NCI-H1092 (cell line): ENCODE measurements at places on chromosomes 16 and 17.

GRCh38 chr16:5461574-5461973 lies 364.0 kb upstream of the EEF2KMT start:
- DNase-seq: no peak

DNA sequence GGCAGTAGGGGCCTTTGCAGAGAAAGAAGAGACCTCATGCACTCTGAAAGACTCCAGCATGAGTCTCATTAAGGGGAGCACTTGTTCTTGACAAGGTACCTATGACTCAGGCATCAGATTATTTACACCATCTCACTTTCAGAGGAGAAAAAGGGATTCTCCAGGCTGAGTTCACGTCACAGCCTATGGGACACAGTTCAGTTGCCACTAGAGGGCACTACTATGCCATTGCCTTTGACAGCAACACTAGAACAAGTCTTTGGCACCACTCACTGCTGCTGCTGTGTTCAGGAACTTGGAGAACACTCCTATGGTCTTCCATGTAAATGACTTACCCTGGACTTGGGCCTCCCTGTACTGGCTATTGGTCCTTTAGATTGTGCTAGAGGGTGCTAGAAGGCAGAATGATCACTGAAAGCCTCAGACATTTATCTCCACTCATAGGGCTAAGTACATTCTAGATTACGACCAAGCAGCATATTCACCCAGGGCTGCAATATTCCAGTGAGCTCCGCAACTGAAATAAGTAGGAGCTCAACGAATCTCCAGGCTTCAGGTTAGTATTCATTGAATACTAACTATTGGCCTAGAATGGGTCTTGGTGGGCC lies 225.1 kb upstream of the CA10 start:
- DNase-seq: peak; percentile 67

GRCh38 chr17:28946239-28946638 lies 5.1 kb downstream of the PHF12 start:
- DNase-seq: no peak

GRCh38 chr17:79938336-79939093 lies 97.2 kb downstream of the TBC1D16 start:
- DNase-seq: no peak

- no peak for DNase-seq
Measured at GRCh38 chr16:20918486-20919239, 18.1 kb downstream of the LYRM1 start.

DNA sequence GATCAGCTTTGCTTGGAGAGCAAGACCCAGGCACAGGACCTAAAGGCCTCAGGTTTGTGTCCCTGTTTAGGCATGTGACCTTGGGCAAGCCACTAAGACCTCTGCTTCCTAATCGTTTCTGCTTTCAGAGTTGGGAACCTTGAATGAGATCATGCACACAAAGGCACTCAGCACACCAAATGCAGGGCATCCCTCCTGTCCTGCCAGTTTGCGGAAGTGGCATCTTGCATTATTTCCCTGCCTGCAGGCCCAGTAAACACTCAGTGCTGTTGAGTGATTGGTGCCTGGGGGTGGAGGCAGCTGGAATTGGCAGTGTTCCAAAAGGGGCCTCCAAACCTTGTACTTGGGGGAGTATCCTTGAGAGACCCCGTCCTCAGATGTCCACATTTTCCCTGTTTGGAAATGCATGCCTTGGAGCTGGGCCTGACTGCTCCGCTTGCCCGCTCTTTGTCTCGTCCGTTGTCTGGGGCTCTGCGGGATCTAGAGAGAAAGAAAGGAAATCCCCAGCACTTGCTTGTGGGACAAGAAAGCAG lies 28.7 kb downstream of the MRM1 start:
- DNase-seq: no peak

DNA sequence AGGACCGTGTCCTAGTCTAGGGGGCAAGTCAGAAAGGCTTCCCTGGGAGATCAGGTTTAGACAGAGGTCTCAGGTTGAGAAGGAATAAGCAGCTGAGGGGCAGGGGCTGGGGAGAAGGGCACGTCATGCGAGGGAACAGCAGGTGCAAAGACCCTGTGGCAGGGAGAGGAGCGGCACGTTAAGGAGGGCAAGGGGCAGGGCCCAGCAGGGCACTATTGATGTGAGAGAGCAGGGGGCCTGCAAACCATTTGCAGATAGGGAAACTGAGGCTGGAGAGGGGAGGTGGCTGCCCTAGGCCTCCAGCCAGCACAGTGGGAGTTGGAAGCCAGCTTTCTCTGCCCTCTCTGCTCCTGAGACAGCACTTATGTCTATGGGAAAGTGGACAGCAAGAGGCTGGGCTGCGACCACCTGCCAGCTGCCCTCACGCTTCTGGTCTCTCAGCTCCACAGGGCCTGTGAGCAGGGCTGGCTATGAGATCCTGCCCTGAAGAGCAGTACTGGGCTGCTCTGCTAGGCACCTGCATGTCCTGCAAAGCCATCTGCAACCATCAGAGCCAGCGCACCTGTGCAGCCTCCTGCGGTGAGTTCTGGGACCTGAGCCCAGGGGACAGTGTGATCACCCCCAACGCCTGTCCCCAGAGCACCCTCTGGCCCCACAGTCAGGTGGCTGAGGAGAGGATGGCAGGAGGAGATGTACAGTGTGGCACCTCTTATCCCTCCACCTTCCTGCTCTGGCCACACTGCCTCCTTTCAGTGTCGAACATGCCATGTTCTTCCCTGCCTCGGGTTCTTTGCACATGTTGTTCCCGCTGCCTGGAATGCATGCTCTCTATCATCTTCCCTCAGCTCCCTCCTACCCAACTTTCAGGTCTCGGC lies 61.5 kb downstream of the USP22 start:
- DNase-seq: no peak

- no peak for DNase-seq
Measured at GRCh38 chr16:65386672-65387071, 264.8 kb upstream of the CDH11 start.

DNA sequence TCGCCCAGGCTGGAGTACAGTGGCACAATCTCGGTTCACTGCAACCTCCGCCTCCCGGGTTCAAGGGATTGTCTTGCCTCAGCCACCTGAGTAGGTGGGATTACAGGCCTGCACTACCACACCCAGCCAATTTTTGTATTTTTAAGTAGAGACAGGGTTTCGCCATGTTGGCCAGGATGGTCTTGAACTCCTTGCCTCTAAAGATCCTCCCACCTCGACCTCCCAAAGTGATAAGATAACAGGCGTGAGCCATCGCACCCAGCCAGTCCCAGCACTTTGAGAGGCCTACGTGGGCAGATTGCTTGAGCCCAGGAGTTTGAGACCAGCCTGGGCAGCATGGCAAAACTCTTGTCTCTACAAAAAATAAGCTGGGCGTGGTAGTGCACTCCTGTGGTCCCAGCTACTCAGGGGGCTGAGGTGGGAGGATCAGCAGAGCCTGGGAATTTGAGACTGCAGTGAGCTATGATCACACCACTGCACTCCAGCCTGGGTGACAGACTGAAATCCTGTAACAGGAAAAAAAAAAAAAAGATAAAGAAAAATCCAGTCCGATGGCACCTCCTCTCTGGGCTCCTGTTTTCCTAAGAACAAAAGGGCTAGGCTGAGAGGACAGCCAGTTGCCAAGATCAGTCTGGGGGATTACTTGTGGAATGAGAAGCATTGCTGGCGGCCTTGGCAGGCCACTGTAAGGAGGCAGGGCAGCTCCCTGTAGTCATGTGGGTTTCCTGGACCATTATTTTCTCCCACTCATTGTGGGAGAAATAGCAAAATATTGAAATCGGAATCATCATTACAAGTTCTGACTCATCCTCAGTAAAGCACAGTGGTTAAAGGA lies 3.0 kb upstream of the PIPOX start:
- DNase-seq: no peak

DNA sequence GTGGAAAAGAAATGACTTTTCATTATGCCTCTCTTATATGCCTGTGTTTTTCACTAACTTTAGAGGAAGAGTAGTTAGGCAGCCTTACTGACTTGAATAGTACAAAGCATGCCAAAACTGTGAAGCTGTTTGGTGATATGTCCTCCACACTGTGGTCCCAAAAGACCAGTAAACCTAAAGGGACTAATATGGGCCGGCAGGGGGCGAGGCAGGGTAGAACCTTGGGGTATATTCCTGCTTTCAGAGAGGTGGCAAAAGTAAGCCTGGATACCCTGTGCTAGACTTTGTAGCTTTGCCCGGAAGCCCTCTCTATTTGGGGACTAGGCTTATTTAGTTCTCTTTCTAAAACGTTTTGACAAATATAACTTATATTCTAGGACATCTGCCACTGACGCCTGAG lies 36.5 kb upstream of the VWA3A start:
- no peak for DNase-seq

DNA sequence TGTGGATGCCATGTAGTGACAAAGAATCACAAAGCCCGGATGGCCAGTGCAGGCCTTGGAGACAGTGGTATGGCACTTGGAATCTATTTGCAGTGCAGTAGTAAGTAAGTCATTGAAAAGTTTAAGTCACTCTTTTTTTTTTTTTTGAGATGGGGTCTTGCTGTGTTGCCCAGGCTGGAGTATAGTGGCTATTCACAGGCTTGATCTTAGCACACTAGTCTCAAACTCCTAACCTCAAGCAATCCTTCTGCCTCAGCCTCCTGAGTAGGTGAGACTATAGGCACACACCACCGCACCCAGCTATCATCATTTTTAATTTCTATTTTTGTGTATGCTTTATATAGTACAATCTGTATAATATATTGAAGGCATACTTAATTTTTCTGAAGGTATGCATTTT lies 4.3 kb upstream of the PLSCR3 start:
- no peak for DNase-seq

GRCh38 chr16:52446080-52446479 lies 100.9 kb downstream of the TOX3 start:
- no peak for DNase-seq

DNA sequence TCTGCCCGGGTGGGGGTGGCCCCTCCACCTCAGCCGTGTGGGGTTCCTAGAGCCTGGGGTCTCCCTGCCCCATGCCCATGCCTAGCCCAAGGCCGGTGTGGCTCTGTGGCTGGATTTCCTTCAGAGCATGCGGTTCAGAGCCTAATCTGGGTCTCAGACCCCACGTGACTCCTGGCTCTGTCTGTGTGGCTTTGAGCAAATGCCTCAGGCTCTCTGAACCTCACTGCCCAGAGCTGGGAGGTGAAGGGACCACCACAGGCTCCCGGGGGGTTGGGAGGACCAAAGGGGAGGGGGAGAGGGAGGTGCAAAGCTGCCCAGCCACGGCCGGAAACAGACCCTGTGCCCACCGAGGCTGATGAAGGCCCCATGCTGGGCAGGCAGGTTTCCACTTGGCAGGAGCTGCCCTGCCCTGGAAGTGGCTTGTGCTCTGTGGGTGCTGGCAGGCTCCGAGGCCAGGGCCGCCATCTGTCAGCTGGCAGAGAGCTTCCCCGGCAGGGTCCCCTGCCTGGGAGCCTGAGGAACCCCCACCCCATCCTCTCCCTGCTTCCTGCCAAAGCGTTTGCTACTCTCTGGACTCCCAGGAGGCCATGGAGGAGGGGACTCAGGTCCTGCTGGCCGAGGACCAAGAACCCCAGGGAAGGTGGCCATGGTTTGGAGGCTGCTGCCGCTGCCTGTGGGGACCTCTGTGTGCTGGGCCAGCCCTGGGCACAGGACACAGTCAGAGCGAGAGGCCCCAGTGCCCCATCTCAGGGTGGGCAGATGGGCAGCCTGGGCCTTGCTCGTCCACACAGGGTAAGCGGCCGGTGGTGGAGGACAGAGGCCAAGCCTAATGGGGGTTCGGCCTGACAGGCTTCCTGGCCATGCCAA lies 4.0 kb downstream of the CDH15 start:
- DNase-seq: peak; percentile 71

DNA sequence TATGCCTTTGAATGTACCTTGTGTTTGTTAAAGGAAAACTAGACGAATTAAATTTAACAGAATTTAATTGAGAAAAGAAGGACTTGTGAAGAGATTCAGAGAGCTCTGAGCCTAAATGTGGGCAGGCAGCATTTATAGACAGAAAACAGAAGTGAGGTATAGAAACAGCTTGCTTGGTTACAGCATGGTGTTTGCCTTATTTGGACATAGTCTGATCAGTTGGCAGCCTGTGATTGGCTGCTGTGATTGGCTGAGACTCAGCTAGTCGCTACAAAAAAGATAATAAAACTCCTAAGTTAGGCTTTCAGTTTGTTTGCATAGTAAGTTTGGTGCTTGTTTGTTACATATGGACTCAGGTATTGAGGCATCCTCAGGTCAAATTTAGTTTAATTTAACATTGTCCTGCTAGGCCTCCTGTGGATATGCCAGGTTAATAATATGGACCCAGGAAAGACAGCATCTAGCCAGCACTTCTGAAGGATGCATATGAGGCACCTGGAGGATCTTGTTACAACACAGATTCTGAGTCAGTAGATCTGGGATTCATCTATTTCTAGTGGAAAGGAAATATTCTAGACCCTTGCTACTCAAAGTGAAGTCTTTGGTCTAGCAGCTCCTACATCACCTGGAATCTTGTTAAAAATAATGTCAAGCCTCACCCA lies 43.4 kb downstream of the SLFN5 start:
- DNase-seq: no peak

DNA sequence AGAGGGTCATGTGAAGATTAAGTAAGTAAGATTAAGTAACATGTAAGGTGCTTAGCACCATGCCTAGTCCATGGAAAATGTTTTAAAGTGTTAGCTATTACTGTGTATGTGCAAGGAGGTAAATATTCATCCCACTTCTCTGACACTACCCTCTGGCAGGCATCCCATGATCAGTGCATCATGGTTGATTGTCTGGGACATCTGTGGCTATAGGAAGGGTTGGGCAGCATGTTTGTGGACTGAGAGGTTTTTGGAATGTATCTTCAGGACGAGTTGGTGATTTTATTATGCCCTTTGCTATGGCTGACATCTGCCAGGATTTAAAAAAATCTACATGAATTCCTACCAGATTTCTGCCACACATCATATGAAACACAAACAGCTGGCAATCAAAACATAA lies 6.5 kb upstream of the TAOK1 start:
- no peak for DNase-seq

DNA sequence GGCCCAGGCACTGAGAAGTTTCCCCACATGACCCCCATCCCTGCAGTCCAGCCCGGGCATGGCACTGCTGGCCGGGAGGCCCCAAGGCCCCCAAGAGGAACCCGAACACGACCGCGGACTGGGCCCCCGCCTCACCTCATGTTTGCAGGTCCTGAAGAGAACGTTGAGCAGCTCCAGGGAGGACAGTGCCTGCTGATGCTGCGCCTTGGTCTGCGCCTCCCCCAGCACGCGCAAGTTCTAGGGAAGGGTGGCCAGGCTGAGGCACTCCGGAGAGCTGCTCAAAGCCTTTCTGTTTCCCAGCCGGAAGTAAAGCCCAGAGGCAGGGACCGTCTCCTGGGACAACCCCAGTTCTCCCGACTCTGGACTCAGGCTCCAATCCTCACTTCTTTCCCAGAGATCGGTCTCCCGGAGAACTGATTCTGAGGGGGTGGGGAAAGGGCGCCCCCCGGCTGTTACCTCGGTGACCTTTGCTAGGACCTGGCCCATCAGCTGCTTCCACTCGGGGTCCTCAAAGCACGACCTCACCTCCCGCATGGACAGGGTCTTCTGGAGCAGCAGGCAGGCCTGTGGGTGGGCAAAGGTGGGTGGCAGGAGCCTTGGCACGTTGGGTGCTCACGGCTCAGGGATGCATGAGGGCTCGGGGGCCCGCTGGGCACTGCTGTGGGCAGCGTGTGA lies 13.7 kb downstream of the MYBBP1A start:
- DNase-seq: no peak

- no peak for DNase-seq
Measured at GRCh38 chr16:83998091-83998490, 30.0 kb downstream of the NECAB2 start.
